ENCODE measurements at places on chromosomes 3 and 15.

- H3K36me3 ChIP-seq = no peaks in the 10 kb centered on the region
- no peak overlapping the region for H3K4me3 ChIP-seq
- H3K4me1 ChIP-seq = no peaks in the 10 kb centered on the region
- no peaks in the 10 kb centered on the region for H3K27me3 ChIP-seq
- H3K27ac ChIP-seq = no peak overlapping the region
- no peak for DNase-seq
These were observed 30.6 kb downstream of the PSMD6 start for GRCh38 chr3:63992516-63993209.

GRCh38 chr15:70259640-70260508, 162.2 kb upstream of the TLE3 start:
- no peaks in the 10 kb centered on the region for H3K36me3 ChIP-seq
- peaks cover 6% of the 10 kb centered on the region for H3K4me1 ChIP-seq
- H3K27me3 ChIP-seq = no peaks in the 10 kb centered on the region
- no peak overlapping the region for H3K4me3 ChIP-seq

- DNase-seq = no peak
- no peak overlapping the region for H3K27ac ChIP-seq
- H3K36me3 ChIP-seq = no peaks in the 10 kb centered on the region
- no peak overlapping the region for H3K4me3 ChIP-seq
- H3K4me1 ChIP-seq = no peaks in the 10 kb centered on the region
- H3K27me3 ChIP-seq = no peaks in the 10 kb centered on the region
These were observed 85.6 kb upstream of the TTC14 start for GRCh38 chr3:180516368-180516767.

GRCh38 chr15:81007428-81008064, 6.8 kb downstream of the TLNRD1 start:
- no peaks in the 10 kb centered on the region for H3K27me3 ChIP-seq
- H3K36me3 ChIP-seq = no peaks in the 10 kb centered on the region
- H3K27ac ChIP-seq = no peak overlapping the region
- H3K4me1 ChIP-seq = peaks cover 13% of the 10 kb centered on the region
- no peak for DNase-seq
- H3K4me3 ChIP-seq = no peak overlapping the region

- no peak overlapping the region for H3K27ac ChIP-seq
- 0 out of 2 replicates have a peak, but pooled peaks cover 3% of the 10 kb centered on the region for H3K36me3 ChIP-seq
- H3K4me3 ChIP-seq = no peak overlapping the region
- no peak for DNase-seq
- peaks cover 24% of the 10 kb centered on the region for H3K4me1 ChIP-seq
These were observed 121.2 kb upstream of the PLXND1 start for GRCh38 chr3:129727707-129728106.

- H3K4me1 ChIP-seq = no peaks in the 10 kb centered on the region
- no peaks in the 10 kb centered on the region for H3K36me3 ChIP-seq
- no peak overlapping the region for H3K4me3 ChIP-seq
- no peak for DNase-seq
These were observed 125.5 kb downstream of the NSMCE3 start for GRCh38 chr15:29143909-29144635.

- H3K27ac ChIP-seq = 0 out of 2 replicates have a peak overlapping the region, but pooled peaks have one; percentile 8
- H3K4me1 ChIP-seq = peaks cover 49% of the 10 kb centered on the region
- no peaks in the 10 kb centered on the region for H3K27me3 ChIP-seq
- no peaks in the 10 kb centered on the region for H3K36me3 ChIP-seq
- DNase-seq = peak; percentile 73
- no peak overlapping the region for H3K4me3 ChIP-seq
These were observed 258.9 kb downstream of the XXYLT1 start for GRCh38 chr3:195012100-195012499.

- no peaks in the 10 kb centered on the region for H3K36me3 ChIP-seq
- DNase-seq = no peak
- no peak overlapping the region for H3K4me3 ChIP-seq
These were observed 70.4 kb upstream of the TAMM41 start for GRCh38 chr3:11917051-11917450.

GRCh38 chr3:64916192-64916798, 228.5 kb upstream of the ADAMTS9 start:
- no peak overlapping the region for H3K4me3 ChIP-seq
- peaks cover 12% of the 10 kb centered on the region for H3K4me1 ChIP-seq
- no peaks in the 10 kb centered on the region for H3K27me3 ChIP-seq

- no peaks in the 10 kb centered on the region for H3K36me3 ChIP-seq
- no peak overlapping the region for H3K27ac ChIP-seq
- DNase-seq = no peak
- H3K27me3 ChIP-seq = no peaks in the 10 kb centered on the region
- H3K4me3 ChIP-seq = no peak overlapping the region
- H3K4me1 ChIP-seq = no peaks in the 10 kb centered on the region
These were observed 46.6 kb downstream of the ABTB1 start for GRCh38 chr3:127719369-127719768.
